ENCODE measurements at places on chromosomes 5 and 9. TPM values are rescaled to one million over a fixed set of nuclear protein-coding genes. Genes with fewer than 3 reads are reported as not detected.

- DNase-seq: no peak
Observed at GRCh38 chr5:79297661-79298060, 61.7 kb downstream of the JMY start.

- DNase-seq: no peak
Observed at GRCh38 chr5:140075371-140075770, 32.3 kb upstream of the NRG2 start.

GRCh38 chr9:95729669-95730368, 145.7 kb upstream of the ERCC6L2 start:
- DNase-seq: no peak

The FSTL4 gene
- 0.58 TPM for total RNA-seq

The PSD2 gene
- 0.23 TPM for total RNA-seq

Data from mucosa of gallbladder (tissue), 1 donor.